MG63 (cell line): ENCODE measurements at places on chromosomes 1 and 21.
A peak's percentile ranks its signal among the peaks of the same experiment; 100 is the strongest.

- no peak for DNase-seq
These were observed 42.1 kb upstream of the LAX1 start for GRCh38 chr1:203722909-203723308.

DNA sequence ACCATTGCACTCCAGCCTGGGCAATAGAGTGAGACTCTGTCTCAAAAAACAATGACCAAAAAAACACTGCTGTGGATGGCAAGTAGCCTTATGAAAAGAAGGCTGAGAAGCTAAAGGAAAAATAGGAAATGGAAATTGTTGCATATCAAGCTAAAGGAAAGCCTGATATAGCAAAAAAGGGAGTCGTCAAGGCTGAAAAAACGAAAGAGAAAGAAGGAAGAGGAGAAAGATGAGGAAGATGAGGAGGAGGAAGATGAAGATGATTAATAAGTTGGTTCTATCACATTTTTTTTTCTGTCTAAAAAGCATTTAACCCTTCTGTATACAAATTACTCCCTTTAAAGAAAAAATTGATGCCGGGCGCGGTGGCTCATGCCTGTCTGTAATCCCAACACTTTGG is 10.2 kb upstream of the PRDX1 start:
- no peak for DNase-seq

DNA sequence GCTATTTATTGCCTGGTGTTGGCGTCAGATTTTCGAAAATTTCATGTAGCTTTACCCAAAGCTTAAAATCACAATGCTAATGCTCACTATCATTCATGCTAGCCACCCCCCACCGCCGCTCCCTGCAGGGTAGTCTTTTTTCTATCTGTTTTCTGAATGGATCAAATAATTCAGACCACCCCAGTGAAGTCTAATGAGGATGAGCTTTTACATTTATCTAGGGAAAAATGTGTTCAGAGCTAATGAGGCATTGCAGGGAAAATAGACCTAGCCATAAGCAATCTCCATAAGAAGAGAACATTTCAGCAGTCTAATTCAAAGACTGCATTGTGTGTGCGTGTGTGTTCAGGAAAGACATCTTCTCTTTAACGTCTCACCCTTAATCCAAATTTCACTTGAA is 533.0 kb upstream of the PRMT6 start:
- no peak for DNase-seq

DNA sequence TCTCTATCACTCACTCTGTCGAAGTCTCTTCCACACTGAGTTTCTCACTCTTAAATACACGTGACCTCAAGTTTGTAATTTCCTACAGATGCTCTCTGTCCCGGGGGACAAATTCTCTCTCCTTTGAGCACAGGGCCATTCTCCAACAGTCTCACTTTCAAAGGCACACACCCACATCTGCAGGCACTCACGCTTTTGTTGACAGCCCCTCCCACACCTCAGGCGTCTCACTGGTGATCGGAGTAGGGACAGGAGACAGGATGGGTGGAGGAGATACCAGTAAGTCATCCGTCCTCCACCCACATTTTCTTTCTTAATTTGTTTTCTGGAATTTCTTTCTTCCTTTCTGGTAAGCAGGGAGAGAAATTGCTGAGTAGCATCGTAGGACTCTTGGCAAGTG is 40.6 kb upstream of the GREM2 start:
- DNase-seq, result no peak

- DNase-seq, result no peak
These were observed 9.3 kb upstream of the ST6GALNAC3 start for GRCh38 chr1:76065270-76065669.

- no peak for DNase-seq
These were observed 66.1 kb downstream of the TMEM53 start for GRCh38 chr1:44608141-44608540.

DNA sequence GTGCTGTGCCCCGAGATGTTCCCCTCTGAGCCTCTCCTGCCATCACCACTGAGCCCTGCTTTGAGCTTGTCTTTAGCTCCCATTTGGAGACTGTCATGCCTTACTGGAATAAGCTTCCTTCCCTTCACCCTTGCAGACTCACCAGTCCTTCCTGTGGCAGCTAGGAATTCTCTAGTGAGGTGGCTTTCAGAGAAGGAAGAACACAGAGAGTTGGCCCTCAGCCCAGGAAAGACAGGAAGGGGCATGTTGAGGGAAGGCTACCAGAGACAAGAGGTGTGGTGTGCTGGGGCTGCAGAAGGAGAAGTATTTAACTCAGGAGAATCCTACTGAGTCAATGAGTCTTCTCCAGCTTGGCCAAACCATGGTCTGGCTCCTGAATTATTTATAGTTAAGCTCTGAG is 76.3 kb downstream of the UCK2 start:
- peak; percentile 76 for DNase-seq

GRCh38 chr1:15504436-15504835 is 19.6 kb downstream of the CASP9 start:
- no peak for DNase-seq

DNA sequence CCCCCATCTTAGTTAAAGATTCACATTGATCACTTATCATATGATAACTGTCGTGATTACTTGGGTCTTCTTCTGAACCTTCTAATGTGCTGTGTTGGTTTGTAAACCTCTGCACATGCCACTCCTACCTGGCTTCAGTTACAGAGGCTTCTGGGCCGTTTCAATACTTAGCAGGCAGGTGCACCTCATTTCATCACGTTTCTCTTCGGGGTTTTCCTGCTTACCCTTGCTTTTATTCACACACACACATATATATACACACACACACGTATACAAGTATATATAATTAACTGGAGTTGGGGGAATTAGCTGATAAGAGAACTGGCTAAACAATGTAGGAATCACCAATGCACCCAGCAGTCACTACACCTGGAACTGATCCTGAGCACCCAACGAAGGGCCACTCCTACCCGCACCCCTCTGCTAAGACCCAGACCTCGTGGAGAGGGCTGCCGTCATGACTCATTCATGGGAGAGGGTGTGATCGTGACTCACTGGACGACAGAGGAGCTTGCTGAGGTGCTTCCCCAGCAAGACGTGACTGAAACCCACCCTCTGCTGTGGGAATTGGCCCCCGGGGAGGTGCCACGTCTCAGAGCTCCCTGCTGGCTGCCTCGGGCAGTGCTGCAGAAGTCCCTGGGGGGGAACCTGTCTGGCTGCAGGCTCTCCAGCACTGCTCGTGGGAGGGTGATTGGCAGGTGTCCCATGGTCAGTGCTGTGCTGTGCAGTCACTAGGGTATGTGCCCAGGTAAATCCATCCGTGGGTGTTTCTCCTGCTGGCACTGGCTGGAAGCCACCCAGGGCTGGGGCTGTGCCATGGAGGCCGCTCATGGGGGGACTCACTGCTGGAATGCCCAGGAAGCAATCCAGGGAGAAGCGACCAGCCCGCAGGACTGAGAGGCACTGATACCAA is 166.6 kb downstream of the DYRK1A start:
- DNase-seq, result peak; percentile 62
